M059J (cell line): ENCODE measurements at places on chromosomes 12 and 14.

DNA sequence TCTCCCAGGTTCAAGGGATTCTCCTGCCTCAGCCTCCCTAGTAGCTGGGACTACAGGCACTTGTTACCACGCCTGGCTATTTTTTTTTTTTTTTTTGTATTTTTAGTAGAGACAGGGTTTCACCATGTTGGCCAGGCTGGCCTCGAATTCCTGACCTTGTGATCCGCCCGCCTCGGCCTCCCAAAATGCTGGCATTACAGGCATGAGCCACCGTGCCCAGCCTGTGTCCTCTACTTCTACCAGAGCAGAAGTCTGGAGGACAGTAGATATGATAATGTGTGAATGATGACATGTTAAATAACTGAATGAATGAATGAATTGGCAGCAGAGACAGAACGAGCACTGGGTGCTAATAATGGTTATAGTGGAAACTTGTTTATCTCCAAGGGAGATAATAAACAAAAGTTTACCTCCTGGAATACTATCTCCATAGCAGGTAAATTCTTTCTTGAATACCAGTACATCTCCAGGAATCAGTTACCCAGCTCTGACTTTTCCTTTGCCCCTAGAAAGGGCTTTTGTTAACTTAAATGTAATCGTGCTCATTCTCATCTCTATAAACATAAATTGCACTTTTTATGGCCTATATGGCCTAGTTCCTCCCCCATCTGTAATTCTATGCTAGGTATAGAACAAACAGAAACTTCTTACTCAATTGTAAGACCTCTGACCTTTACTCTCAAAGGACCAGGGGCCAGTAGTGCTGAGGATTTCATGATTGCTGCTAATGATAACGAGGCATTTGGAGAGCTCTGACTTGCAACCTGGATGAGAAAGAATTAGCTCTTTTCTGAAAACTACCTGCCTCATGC, 7.2 kb upstream of the LGALS3 start:
- DNase-seq, result no peak

- peak; percentile 34 for DNase-seq
Measured at GRCh38 chr12:65123435-65124063, 2.4 kb upstream of the WIF1 start.

DNA sequence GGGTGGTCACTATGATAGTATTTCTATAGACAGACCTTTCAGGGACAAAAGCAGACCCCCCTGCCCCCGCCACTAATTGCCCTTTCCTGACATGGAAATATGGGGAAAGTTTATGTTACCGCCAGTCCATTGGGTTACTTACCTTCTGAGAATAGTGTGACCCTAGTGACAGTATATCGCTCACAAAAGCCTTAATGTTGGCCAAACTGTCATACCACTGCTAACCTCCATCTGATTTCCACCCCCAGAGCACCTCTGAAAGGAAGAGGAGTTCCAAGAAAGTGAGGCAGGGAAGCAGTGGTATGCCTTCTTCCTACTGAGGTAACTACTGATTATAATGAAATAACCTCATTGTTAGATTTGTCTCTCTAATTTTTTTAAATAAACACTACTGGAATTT, 67.5 kb upstream of the CCDC91 start:
- DNase-seq, result no peak

DNA sequence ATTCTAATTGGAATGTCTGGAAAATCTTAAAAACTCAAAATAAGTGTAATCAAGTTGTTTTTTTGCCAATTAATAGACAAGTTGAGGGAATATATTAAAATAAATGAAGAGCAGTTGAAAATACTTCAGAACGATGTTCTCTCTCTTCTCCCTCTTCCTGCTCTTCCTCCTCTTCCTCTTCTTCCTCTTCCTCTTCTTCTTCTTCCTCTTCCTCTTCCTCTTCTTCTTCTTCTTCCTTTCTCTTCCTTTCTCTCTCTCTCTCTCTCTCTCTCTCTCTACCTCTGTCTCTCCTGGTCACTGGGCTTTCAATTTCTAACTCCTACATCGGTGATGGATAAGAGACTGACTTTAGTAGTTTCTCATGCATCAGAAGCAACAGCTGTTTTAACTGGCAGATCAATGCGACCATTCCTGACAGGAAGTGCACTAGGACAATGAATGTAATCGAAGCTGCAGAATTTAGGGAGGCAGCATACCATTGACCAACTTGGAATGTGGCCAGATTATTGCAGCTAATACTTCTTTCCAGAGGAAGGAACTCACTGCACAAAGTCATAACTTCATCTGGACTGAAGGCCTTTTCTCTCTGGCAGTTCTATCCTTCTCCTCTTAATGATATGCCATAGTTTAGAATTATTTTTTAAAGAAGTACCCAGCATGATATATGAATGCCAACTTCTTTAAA, 13.8 kb upstream of the TMTC2 start:
- DNase-seq, result no peak
